ENCODE measurements at places on chromosomes 2 and 18.

DNA sequence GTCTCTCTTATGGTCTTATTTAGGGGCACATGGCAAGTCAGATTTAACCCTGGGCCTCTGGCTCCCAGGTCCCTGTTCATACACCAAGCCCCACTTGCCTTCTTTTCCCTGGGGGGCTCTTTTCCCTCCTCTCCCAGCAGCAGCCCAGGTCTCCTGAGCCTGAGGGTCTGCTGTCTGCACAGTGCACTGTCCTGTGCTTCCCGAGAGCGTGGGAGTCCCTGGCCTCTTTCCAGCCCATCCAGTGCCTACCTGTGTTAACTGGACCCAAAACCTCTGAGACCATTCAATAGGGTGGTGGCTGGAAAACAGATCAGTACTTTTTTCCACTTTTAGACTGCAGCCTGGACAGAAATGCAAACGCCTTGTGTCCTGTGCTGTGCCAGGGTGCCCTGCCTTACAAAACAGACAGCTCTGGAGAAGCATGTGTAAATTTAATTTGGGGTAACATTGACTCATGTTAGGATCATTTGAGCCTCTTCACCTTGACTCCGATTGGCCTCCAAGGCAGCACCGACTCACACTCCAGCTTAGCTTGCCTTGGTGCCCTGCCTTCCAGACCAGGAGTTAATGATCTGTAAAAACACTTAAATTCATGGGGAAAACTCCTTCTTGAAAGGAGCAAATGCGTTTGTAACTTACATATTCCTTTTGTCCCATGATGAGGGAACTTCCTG, 34.3 kb downstream of the TWIST2 start:
- no peak for DNase-seq

DNA sequence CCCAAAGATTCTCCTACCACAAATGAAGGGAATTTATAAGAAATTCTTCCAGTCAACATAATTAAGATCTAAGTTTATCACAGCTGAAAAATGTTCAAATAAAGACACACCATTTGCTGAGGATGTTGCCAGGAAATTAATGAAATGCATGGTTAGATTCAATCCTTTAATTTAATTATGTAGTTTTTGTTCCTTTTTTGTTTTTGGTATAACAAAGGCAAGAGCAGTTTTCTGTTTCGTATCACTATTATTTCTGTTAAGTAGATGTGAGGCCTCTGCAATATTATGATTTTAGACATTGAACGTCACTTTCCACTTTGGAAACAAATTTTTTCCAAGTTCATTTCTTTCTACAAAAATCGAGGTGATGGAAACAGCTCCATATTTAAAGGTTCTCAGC, 440.0 kb downstream of the THSD7B start:
- no peak for DNase-seq

DNA sequence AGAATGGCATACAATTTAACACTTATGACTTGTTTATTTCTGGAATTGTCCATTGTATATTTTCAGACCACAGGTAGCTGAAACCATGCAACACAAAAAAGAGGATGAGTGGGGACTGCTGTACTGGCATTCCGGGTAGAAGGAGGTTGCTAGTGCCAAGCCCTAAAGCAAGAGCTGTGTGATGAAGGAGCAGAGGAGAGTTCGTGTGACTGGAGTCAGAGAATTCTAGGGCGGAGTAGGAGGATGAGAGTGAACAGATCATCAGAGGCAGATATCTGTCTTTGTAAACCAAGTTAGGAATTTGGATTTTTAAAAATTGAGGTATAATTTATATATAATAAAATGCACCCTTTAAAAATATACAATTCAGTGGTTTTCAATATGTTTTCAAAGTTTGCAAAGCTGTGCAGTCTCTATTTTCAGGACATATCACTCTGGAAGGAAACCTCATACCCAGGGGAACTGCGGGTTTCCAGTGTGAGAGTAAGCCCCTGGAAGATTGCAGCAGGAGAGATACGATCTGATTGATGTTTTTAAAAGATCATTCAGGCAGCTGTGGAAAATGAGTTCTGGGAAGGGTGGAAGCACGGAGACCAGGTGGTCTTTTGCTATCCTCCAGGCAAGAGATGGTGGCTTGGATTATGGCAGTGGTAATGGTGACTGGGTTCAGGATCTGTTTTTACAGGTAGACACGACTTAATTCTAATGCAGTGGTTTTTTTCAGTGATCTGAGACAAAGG, 36.4 kb downstream of the TAF1B start:
- DNase-seq, result no peak

DNA sequence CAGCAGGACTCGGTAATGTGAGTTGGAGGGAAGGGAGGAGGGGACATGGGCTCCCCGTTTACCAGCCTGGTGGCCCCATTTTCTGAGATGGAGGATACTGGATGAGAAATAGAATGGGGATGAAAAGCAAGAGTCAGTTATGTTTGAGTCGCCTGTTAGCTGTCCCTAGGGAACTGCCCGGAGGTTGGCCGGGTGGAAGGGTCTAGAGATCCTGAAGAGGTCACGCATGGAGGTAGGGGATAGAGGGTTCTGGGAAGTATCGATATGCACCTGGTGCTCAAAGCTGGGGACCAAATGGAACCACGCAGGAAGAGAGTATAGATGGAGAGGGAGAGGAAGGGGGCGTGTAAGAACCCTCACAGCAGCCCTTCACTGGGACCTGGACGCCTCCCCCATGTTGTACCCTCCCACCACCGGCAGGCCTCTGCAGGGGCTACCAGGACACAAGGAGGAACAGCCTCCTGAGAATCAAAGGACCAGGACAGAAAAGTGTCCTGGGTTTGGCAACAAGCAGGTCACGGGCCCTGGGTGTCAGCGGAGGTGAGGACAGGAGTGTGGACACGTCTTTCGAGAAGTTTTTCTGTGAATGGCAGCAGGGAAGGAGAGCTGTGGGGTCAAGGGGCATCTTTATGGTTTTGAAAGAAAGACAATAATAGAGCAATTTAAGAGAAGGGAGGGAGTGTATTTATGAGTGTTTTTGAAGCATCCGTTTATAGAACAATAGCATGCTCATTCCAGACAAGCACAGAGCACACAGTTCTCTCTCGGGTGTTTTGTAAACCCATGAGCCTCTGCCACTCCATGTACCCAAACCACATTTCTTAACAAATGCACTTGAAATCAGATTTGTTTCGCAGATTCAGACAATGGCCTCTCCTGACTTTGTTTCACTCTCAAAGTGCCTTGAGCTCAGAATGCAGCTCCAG, 132.2 kb downstream of the SMAD7 start:
- no peak for DNase-seq

GRCh38 chr2:199997296-199997695, 41.9 kb downstream of the MAIP1 start:
- DNase-seq, result no peak

- no peak for DNase-seq
Observed at GRCh38 chr2:43068631-43069517, 157.5 kb downstream of the ZFP36L2 start.

DNA sequence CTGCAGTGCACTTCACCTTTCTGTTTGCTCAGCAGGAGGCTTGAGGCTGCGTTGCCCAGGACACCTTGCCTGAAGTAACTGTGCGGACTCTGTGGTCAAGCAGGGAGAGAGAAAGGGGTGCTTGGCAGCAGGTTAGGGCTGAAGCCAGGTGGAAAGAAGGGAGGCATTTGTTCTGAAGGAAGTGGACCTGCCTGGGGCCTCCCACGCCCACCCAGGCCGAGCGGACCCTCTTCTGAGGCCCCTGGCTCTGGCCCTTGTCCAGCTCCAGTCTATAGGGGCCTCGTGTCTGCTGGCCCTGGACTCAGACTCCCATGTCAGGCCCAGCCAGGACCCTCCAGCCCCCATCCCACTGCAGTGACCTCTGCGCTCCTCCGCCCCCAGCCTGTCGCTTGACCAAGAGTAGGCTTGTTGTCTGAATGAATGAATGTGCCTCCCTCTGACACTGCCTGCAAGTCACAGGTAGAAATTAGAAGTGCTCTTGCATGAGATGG, 2.5 kb downstream of the SNED1 start:
- DNase-seq, result no peak

- DNase-seq, result no peak
Observed at GRCh38 chr18:933082-933481, 28.4 kb downstream of the ADCYAP1 start.

GRCh38 chr2:54550547-54550946, 94.4 kb downstream of the SPTBN1 start:
- no peak for DNase-seq

GRCh38 chr2:35731674-35732073, 623.9 kb upstream of the CRIM1 start:
- DNase-seq, result no peak

GRCh38 chr2:118968961-118969733, 27.2 kb downstream of the MARCO start:
- DNase-seq, result peak; percentile 56

- DNase-seq, result no peak
Observed at GRCh38 chr2:181348107-181348837, 108.9 kb upstream of the ITGA4 start.
